ENCODE measurements at places on chromosomes 6 and 20.

GRCh38 chr20:20621195-20621594 lies 91.2 kb downstream of the RALGAPA2 start:
- no peak for DNase-seq

GRCh38 chr6:44253307-44254101 lies 3.8 kb downstream of the SLC35B2 start:
- DNase-seq, result peak; percentile 21

GRCh38 chr6:15921243-15921642 lies 207.6 kb upstream of the MYLIP start:
- no peak for DNase-seq

- DNase-seq, result no peak
Observed at GRCh38 chr6:112007254-112007653, 46.6 kb upstream of the CCN6 start.

DNA sequence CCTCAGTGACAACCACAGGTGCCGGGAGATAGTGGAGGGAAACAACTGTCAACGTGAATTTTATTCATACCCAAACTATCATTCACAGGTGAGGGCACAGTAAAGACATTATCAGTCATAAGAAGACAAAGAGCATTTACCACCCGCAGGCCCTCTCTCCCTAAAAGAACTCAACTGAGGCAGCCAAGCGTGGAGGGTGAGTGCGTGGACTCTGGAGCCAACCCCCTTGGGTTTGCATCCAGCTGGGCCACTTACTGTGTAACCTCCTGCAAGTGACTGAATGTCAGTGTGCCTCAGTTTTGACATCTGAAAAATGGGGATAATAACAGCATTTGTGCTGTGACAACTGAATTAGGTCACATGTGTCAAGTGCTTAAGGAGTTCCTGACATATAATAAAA lies 70.6 kb upstream of the KCNK16 start:
- DNase-seq, result no peak

DNA sequence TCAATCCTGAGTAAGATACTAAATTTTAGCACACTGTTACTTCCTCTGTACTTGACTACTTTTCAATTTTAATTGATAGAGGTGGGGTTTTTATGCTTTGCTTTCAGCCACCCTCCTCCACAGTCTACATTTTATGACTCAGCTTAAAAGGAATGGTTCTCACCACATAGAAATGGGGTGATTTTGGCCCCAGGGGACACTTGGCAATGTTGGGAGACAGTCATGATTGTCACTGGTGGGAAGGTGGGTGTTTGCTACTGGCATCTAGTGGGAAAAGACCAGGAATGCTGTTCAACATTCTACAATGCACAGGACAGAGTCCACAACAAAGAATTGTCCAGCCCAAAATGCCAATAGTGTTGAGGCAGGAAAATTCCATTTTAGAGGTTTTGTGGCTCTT lies 71.3 kb downstream of the PCSK2 start:
- no peak for DNase-seq

DNA sequence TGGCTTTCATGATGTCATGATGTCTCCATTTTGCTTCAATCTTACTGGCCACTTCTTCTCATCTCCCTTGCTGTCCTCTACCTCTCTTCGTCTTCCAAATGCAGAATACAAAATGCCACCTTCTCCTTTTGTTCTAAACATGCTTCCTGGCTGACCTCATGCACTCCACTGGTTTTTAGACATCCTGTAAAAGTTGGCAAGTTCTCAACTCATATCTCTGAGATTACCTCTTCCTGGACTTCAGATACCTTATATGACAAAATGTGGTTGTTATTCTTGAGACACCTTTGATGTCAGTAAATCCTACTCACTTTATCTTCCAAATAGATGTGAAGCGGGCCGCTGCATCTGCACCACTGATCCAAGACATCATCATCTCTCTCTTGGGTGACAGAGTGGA lies 212.7 kb upstream of the FOXA2 start:
- DNase-seq, result no peak

DNA sequence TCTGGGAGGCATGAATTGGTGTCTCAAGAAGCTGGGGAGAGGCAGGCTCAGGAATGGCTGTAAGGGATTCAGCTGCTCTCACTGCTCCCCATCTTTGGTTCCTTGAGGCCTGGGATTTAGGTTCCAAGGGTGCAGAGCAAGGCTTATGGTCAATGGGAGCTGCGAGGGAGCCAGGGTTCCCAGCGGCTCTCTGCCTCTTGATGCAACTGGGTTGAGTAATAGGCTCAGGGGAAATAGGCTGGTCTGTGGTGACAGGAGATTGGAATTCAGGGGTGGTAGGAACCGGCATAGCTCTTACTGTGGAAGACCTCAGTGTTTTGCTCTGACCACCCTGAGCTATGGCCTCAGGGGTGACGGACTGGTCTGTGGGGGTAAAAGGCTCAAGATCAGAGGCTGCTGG lies 13.0 kb upstream of the NRM start:
- DNase-seq, result no peak

GRCh38 chr6:69555088-69555638 lies 241.6 kb downstream of the LMBRD1 start:
- DNase-seq, result no peak

Data from brain microvascular endothelial cell (primary cell).